ENCODE measurements at places on chromosomes 2 and 18. TPM values are rescaled to one million over a fixed set of nuclear protein-coding genes. Genes with fewer than 3 reads are reported as not detected.

DNA sequence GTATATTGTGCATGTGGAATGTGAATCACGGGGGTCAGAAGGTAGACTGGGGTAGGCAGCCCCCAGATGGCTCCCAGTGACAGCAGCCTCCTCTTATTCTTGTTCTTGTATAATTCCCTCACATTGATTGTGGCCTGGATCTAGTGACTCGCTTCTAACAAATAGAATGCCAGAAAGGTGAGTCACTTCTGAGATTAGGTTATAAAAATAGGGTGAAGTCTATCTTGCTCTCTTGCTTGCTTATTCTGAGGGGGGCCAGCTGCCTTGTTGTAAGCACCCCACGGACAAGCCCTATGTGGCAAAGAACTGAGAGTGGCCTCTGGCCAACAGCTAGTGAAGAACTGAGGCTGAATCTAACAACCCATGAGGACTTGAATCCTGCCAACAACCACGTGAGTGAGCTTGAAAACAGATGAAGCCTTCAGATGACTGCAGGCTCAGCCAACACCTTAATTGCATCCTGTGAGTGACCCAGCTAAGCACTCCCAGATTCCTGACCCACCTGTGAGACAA, 15.6 kb upstream of the RMND5A start:
- H3K27ac ChIP-seq = peak overlapping the region; percentile 58
- H3K4me1 ChIP-seq = peaks cover 19% of the 10 kb centered on the region
- peak; percentile 79 for DNase-seq
- no peaks in the 10 kb centered on the region for H3K36me3 ChIP-seq
- no peak overlapping the region for H3K4me3 ChIP-seq

- no peaks in the 10 kb centered on the region for H3K27me3 ChIP-seq
- no peak for DNase-seq
- H3K27ac ChIP-seq = no peak overlapping the region
- peaks cover 4% of the 10 kb centered on the region for H3K36me3 ChIP-seq
These were observed 46.4 kb downstream of the STK25 start for GRCh38 chr2:241461693-241462677.

Gene UGT1A8
- total RNA-seq = not detected

Gene TMEM18
- 45.1 TPM for total RNA-seq

DNA sequence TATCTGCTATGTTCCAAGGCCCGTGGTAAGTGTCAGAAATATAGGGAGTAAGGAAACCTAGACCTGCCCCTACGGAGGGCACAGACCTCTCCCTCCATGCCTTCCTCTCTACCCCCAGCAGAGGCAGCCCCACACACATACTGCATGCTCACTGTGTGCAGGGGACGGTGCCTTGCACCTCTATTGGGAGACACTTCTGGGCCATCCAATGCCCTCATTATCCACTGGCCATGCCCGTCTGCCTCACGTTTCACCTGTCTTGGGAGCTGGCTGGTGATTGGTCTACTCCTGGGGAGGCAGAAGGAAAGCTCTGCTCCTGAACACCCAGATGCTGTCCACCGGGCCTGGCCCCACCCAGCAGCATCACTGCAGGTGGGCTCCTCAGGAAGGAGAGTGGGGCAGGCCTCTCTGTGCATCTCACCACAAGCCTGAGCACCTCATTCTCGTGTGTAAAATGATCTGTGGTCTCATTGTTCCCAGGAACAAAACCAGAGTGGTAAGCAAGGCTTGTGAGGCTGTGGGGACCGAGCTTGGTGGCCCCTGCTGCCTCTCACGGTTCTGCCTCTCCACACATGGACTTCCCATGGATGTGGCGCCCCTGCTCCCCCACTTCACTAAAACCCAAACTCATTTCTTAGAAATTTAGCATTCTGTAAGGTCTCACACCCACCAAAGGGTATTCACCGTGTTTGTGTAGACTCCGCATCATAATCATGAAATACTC, 312.5 kb upstream of the HS6ST1 start:
- no peak for DNase-seq
- H3K4me1 ChIP-seq = peaks cover 33% of the 10 kb centered on the region
- H3K27ac ChIP-seq = no peak overlapping the region
- no peaks in the 10 kb centered on the region for H3K27me3 ChIP-seq

- DNase-seq = no peak
- 0 out of 2 replicates have a peak, but pooled peaks cover 6% of the 10 kb centered on the region for H3K27me3 ChIP-seq
- no peaks in the 10 kb centered on the region for H3K4me1 ChIP-seq
- no peak overlapping the region for H3K27ac ChIP-seq
- no peak overlapping the region for H3K4me3 ChIP-seq
- no peaks in the 10 kb centered on the region for H3K36me3 ChIP-seq
These were observed 105.6 kb upstream of the CD302 start for GRCh38 chr2:159903443-159904126.

Gene ABCA12
- not detected for total RNA-seq

GRCh38 chr2:67379048-67379447, 18.1 kb upstream of the ETAA1 start:
- DNase-seq = no peak
- no peaks in the 10 kb centered on the region for H3K4me1 ChIP-seq
- no peaks in the 10 kb centered on the region for H3K27me3 ChIP-seq
- H3K4me3 ChIP-seq = no peak overlapping the region
- no peak overlapping the region for H3K27ac ChIP-seq
- no peaks in the 10 kb centered on the region for H3K36me3 ChIP-seq

- no peaks in the 10 kb centered on the region for H3K27me3 ChIP-seq
- no peaks in the 10 kb centered on the region for H3K36me3 ChIP-seq
- H3K4me1 ChIP-seq = no peaks in the 10 kb centered on the region
- H3K4me3 ChIP-seq = no peak overlapping the region
- DNase-seq = no peak
These were observed 79.6 kb upstream of the DNMT3A start for GRCh38 chr2:25421289-25421688.

Gene POTEC
- total RNA-seq = not detected

GRCh38 chr2:188979187-188980114, 5.3 kb downstream of the COL3A1 start:
- peaks cover 7% of the 10 kb centered on the region for H3K36me3 ChIP-seq
- H3K4me3 ChIP-seq = peak overlapping the region; percentile 2
- DNase-seq = no peak
- H3K27ac ChIP-seq = peak overlapping the region; percentile 91

Gene NOSTRIN
- not detected for total RNA-seq

GRCh38 chr18:7633171-7633570, 66.1 kb downstream of the PTPRM start:
- peaks cover 9% of the 10 kb centered on the region for H3K4me1 ChIP-seq
- no peaks in the 10 kb centered on the region for H3K27me3 ChIP-seq
- no peak overlapping the region for H3K27ac ChIP-seq
- no peak for DNase-seq
- H3K4me3 ChIP-seq = no peak overlapping the region

DNA sequence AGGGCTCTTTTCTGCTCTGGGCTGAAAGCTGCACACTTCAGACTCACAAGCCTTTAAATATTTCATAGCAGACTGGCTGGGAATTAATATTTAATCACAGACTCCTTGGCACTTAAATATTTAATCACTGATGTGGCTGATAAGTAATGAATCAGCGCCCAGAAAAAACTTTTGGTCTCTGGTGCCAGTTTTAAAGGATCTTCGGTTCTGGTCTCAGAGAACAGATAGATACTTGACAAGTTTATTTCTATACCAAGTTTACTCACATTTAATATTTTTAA, 201.2 kb downstream of the MYCN start:
- H3K27ac ChIP-seq = no peak overlapping the region
- H3K27me3 ChIP-seq = no peaks in the 10 kb centered on the region
- no peaks in the 10 kb centered on the region for H3K36me3 ChIP-seq
- H3K4me3 ChIP-seq = no peak overlapping the region

DNA sequence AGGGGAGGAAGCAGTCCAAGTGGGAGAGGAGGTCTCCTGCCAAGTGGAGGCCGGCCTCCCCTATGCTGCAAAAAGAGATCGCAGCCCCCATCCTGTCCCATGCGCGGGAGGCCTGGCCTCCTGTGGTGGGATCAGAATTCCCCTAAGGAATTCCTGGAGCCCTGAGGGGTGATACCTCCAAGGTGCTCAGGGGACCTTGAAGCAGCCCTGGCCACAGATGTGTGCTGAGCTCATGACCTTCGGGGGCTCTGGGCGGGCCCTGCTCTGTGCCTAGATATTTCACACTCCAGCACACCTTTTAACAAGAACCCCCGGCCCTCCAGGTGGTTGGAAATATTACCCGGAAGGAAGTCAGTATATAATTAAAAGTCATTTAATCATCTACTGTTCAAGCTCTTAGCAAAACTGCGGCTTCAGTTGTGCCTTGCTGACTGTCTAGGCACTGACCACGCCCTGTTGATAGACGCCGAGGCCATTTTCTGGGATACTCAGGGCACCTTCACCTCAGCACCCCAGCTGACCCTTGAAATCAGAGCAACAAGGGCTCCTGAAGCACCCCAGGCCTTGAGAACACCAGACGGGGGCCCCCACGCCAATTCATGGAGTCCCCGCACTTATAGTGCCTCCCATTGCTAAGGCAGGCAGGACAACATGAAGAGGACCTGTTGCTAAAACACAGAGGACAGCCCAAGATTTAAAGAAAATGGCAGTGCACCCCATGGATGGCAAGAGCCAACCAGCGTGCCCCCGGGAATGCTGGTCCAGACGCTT, 119.1 kb downstream of the NDUFA10 start:
- no peak overlapping the region for H3K4me3 ChIP-seq
- H3K27me3 ChIP-seq = no peaks in the 10 kb centered on the region
- no peak overlapping the region for H3K27ac ChIP-seq
- no peaks in the 10 kb centered on the region for H3K4me1 ChIP-seq
- no peak for DNase-seq

- no peaks in the 10 kb centered on the region for H3K36me3 ChIP-seq
- no peak overlapping the region for H3K4me3 ChIP-seq
- no peak overlapping the region for H3K27ac ChIP-seq
These were observed 761.5 kb upstream of the SOX11 start for GRCh38 chr2:4930704-4931103.

DNA sequence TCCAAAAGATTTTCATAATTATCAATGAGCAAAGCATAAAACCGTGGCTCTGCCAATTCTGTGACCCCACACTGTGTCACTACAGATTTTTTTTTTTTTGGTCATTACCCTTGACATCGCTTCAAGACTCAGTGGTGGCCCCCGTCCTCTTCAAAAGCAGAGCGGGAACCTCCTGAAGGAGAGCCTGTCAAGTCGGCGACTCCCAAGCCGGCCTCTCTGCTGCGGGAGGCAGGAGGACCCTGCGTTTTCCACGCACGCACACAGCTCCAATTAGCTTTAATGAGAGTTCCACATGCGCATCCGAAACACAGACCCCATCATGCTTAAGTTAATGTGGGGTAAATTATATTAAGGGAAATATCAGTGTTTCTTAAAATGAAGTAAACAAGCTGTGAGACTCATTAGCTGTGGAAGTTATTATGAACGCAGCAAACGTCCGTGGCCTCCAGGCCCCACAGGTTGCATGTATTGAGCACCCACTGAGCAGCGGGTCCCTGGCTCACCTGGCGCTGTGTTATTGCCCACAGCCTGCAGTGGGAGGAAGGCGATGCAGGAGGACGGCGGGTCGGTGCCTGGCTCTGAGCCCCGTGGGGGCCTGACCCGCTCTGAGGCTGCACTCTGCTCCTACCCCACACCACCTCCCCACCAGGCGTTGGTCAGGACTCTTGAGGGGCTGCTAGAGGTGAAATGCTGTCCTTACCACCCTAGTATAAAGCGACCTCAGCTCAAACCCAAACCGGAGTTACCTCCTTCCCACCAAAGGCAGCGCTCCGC, 181.0 kb upstream of the SALL3 start:
- no peaks in the 10 kb centered on the region for H3K4me1 ChIP-seq
- H3K4me3 ChIP-seq = no peak overlapping the region
- no peaks in the 10 kb centered on the region for H3K36me3 ChIP-seq
- H3K27me3 ChIP-seq = no peaks in the 10 kb centered on the region

Gene LYPD1
- total RNA-seq = 75.9 TPM

- no peak overlapping the region for H3K27ac ChIP-seq
- H3K4me1 ChIP-seq = peaks cover 18% of the 10 kb centered on the region
- no peaks in the 10 kb centered on the region for H3K36me3 ChIP-seq
These were observed 23.6 kb downstream of the ALPK2 start for GRCh38 chr18:58605027-58606020.

GRCh38 chr2:195164930-195165329, 492.1 kb upstream of the SLC39A10 start:
- DNase-seq = no peak
- no peak overlapping the region for H3K27ac ChIP-seq

Data from SJSA1 (cell line).